Mucosa of gallbladder (tissue), 1 donor: ENCODE measurements at places on chromosomes 16 and 17. TPM values are rescaled to one million over a fixed set of nuclear protein-coding genes. Genes with fewer than 3 reads are reported as not detected.

The ASGR1 gene
- total RNA-seq = 5.0 TPM

The HS3ST6 gene
- not detected for total RNA-seq

The TNFRSF13B gene
- 0.32 TPM for total RNA-seq

The KREMEN2 gene
- not detected for total RNA-seq

The SDR42E1 gene
- total RNA-seq = 10.5 TPM

The KLHL10 gene
- total RNA-seq = 0.29 TPM

The DHRS13 gene
- 10.9 TPM for total RNA-seq

The SRCIN1 gene
- 4.5 TPM for total RNA-seq

The BCL6B gene
- 6.2 TPM for total RNA-seq

The CWC25 gene
- total RNA-seq = 19.3 TPM

The CNTNAP1 gene
- total RNA-seq = 8.1 TPM

The HOXB9 gene
- total RNA-seq = 0.26 TPM

The MT3 gene
- 1.4 TPM for total RNA-seq

The IRX3 gene
- total RNA-seq = 0.43 TPM

The WNT3 gene
- 0.52 TPM for total RNA-seq

The ZNF768 gene
- total RNA-seq = 61.1 TPM

The UMOD gene
- total RNA-seq = 0.60 TPM

- no peak for DNase-seq
Measured at GRCh38 chr17:75078284-75079022, 9.3 kb upstream of the SLC16A5 start.

GRCh38 chr17:48523010-48523409, 7.8 kb downstream of the HOXB1 start:
- no peak for DNase-seq

DNA sequence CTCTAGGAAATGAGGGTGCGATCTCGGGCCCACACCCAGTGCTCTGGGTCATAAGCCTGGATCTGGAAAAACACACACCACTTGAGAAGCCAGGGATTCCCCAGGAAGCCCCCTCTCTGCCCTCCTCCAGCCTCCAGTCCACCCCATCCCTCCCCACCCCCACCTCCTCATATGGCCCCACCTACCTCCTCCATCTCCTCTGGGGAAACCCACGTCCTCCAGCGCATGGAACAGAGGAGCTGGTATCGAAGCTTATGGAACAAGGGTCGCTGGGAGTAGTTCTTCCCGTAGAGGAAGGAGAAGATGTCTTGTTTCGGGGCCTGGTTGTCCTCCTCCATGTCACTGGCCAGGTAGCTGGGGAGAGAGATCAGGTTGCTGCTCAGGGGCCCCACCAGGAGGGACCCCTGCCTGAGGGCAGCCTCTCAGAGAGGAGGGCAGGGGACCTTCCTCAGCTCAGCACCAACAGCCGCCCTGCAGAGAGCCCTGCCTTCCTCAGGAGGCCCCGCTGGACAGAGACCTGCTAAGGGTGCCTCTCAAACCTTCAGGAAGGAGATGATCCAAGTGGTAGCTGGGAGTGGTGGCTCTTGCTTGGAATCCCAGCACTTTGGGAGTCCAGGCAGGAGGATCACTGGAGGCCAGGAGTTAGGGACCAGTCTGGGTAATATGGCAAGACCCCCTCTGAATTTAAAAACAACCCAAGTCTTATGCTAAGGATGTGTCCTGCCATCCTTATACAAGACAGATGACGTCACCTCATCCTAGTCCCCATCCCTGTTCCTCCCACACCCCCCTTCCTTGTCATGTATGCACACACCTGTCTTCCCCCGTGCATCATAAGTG, 5.0 kb downstream of the SPDYE4 start:
- no peak for DNase-seq

- no peak for DNase-seq
Measured at GRCh38 chr17:48723423-48724250, 652 bp downstream of the PRAC2 start.

- DNase-seq = no peak
Measured at GRCh38 chr17:33667052-33667509, 374.0 kb upstream of the ASIC2 start.

DNA sequence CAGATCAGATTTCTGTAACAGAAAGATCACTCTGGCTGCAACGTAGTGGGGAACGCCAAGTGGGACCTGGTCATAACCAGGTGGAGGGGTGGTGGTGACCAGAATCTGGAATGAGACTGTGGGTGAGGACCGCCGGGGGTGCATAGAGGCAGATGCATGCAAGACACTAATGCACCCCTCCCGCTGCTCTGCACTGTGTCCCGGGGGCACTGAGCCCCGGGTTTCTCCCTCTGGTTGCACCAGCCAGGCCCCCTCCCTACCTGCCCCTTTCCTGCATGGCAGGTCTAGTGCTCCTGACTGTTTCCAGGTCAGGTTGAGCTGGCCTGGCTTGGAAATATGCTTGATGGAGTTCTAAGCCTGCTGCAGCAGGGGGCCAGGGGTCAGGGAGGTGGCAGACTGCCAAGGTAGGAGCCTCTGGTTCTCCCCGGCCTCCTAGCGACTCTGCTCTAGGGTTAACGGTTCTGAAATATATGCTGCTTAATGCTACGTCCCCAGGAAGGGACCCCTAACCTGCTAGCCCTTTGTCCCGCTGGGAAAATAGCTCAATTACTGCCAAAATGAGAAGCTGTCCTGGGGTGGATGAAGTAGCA, 94.3 kb downstream of the SDK2 start:
- DNase-seq = no peak

DNA sequence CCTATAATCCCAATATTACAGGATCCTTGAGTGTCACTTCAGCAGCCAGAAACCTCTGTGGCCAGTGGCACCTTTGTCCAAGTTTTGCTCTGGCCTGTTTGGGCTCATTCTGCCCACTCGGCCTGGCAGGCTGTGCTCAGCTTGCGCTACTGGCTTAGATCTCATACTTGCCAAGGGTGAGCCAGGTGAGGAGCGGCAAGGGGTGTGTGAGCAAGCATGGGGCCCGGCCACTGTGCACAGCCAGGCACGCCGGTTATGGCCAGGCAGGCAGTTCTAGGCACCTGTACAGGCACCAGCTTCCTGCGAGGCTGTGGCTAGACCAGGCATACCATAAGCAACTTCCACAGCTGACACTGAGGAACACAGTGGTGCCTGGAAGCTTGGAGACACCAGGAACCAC, 16.9 kb upstream of the USP22 start:
- no peak for DNase-seq

DNA sequence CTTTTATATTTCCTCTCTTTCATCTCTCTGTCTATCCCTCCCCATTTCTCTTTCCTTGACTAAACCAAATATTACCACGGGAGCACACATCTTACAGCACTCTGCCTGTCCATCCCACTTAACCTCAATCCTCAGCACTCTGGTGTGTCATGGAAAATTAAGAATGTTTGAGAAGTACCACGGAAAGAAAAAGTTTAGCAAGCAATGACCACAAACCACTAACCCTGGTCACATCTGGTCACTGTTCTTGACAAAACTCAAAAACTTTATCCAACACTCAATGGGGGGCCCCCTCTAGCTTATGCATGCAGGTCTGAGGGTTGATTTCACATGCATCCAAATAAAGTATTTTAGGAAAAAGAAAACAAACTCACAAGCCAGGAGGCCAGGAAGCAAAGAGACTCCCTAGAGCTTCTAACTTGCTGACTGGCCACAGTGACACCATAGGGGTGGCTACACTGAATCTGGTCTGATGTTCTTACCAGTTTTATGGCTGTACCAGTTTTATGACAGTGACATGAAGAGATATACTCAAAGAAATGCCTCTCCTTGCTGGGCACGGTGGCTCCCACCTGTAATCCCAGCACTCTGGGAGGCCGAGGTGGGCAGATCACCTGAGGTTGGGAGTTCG, 229.2 kb downstream of the STX8 start:
- no peak for DNase-seq

- DNase-seq = no peak
Measured at GRCh38 chr17:1785930-1786329, 24.1 kb downstream of the SERPINF1 start.

DNA sequence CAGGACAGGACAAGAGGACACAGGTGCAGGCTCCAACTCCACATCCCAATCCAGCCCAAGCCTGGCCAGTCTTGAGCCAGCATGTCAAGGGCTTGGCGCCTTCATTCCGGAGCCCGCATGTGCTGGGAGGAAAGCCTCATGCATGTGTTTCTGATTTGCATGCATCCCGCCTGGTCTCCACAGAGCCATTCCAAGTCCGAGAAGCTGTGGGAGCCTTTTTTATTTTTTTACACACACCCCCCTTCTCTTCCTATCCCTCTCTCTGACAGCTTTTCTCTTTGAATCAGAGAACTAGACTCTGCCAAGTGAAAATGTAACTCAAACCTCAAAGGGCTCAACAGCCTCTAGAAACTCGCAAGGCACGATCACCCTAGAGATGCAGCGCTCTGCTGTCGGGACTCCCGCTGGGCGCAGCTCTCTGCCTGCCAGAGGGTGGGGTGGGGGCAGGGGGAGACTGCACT, 45.1 kb downstream of the NOG start:
- no peak for DNase-seq

GRCh38 chr17:31558748-31559583, 167.5 kb downstream of the RAB11FIP4 start:
- DNase-seq = peak; percentile 69

DNA sequence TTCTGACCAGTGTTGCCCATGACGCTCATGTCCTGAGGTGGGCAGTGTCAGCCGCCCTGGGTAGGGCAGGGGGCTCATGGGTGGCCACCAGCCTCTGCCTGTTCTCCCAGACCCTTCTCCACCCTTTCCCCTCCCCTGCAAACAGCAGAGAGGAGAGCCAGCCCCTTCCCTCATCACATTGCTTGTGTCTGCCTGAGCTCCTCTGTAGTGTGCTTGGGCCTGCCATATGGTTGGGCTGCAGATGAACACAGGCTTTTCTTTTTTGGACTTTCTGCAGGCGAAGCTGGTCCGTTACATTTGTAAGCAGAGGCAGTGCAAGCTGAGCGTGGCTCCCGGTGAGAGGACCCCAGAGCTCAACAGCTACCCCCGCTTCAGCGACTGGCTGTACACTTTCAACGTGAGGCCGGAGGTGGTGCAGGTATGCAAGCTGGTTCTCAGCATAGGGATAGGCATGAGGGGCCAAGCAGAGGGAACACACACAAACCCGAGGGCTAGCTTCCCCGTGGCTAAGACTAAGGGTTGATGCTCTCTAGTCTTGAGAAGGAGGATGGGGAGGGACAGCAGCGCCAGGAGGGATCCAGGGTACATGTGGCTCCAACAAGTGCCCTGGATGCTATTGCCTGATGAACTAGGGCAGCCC, 80.6 kb upstream of the LGALS9 start:
- DNase-seq = no peak

DNA sequence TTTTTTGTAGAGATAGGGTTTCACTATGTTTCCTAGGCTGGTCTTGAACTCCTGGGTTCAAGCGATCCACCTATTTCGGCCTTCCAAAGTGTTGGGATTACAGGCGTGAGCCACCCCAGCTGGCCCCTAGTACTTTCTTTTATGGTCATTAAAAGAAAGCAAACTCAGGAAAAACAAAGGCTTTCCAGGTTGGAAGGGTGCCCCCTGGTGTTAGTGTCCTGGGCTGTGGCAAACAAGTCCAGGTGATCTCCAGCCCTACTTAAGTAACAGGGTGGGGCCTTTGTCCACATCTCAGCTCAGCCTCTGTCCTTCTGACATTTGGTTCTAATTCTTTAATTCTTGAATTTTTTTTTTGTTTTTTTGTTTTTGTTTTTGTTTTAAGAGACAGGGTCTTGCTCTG, 6.9 kb downstream of the IGFBP4 start:
- DNase-seq = no peak

DNA sequence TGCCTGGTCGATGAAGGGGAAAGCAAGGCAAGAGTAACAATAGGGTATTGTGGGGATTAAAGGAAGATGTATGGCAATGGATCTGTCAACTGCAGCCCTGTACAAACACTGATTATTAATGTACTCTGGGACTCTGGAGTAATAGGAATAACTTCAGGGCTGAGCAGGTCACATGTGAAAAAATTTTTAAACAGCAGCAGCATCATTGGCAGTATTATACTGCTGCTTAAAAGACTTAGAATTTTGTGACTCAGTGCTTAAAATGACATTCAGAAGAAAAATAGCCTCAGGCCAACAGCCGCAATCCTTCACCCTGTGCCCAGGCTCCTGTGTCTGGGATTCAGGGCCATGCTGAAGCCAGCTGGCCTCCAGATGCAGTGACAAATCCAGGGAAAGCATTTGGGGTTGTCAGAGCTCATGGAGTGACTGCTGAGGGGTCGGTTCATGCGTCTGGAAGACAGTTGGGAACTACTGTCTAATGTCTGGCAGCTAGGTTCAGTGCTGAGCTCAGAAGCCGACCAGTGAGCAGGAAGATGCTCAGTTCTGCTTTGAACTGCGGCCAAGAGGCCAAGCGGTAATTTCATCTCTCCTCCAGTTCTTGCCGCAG, 22.2 kb downstream of the TEX2 start:
- peak; percentile 55 for DNase-seq

GRCh38 chr17:66995944-66996343, 31.4 kb downstream of the CACNG4 start:
- DNase-seq = no peak

DNA sequence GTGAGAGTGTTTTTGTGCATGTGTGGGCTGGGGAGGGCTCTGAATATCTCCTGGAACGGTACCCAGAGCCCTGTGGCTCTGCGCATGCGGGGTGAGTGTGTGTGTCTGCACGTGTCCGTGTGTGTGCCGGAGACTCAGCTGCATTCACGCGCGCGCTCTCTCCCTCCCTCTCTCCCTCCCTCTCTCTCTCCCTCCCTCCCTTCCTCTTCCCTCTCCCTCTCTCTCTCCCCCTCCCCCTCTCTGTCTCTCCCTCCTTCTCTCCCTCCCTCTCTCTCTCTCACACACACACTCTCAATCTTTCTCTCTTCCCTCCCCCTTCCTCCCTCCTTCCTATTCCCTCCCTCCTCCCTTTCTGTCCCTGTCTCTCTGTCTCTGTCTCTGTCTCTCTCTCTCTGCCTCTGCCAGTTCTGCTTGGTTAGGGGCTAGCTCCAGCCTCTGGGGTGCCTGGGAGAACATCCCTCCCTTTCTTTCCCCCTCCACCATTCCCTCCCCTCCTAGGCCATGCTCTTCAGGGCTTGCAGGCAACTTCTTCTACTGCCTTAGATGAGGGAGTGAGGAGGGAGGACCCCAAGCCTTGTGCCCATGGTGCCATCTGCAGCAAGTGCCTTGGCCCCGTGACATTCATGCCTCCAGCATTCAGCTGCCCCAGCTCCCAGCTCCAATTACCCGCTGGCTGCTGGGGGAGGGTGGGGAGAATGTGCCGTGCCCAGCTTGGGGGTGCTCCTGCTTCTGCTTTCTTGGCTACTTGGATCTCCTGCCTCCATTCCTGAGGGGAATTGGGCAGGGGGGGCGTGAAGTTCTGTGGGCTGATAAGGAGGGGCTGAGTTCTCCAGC, 6.4 kb downstream of the THRA start:
- DNase-seq = peak; percentile 94

GRCh38 chr16:19245326-19245925, 40.1 kb upstream of the CLEC19A start:
- DNase-seq = no peak

- DNase-seq = no peak
Measured at GRCh38 chr16:73074382-73074781, 26.5 kb upstream of the ZFHX3 start.
